ENCODE measurements at places on chromosomes 5 and 9.

DNA sequence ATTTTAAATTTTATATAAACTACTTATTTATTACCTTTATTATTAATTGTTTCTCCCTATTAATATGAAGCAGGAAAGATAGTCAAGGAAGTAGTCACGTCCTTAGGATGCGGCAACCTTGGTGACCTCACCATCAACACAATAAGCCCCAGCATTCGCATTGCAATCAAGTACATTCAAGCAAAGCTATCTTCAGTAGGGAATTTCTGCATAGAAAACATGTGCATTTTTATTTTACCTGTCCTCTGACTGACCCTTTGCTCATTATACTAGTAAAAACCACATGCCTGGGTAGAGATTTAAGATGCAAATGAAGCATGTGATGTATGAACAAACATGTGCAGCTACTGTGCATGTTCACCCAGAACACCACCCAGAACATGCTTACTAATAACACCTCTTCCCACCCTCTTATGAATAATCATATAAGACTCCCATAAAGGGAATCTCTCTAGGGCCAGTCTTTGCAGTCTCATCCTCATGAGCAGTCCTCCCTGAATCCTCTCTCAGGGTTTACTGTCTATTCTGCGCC, 869.6 kb downstream of the TAF11L14 start:
- DNase-seq, result no peak

- no peak for DNase-seq
These were observed 147.6 kb downstream of the AUH start for GRCh38 chr9:91214086-91214485.

GRCh38 chr9:98373609-98374008, 118.2 kb upstream of the TBC1D2 start:
- DNase-seq, result no peak

DNA sequence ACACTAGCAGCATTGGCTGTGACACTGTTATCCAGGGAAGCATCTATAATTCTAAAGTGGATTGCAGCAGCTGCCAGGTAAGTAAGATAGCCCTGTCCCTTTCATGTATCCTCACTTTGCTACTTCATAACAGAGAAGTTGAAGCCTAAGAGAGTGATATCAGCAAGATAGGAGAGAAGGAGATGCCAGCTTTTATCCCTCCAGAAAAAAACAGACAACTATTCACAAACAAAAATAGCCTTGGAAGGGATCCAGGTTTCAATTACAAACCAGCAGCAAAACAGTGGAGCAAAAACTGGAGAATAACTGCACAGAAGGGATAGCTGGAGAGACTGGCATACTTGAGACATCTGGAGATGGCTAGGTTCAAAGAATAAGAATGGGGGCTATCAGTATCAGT, 19.6 kb upstream of the VCAN start:
- DNase-seq, result no peak

- DNase-seq, result no peak
These were observed 3.9 kb downstream of the SEPTIN8 start for GRCh38 chr5:132773114-132773513.

DNA sequence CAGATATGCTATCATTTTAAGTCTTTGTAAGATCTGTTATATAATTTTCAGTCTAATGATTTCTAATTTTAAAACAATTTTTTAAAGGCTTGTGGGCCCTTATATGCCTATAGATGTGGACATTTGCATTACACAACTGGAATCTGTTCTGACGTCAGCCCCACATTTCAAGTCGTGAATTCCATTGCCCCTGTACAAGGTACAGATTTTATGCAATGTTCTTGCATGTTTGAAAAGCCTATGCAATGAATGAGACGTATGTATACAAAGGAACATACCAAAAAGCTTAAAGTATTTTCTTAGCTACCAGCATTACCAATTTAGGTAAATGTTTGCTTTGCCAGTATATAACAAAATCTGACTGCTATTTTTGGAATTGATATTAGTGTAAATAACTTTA, 77.2 kb downstream of the ITGA1 start:
- DNase-seq, result no peak

GRCh38 chr9:24738421-24738961, 192.8 kb upstream of the IZUMO3 start:
- DNase-seq, result no peak

DNA sequence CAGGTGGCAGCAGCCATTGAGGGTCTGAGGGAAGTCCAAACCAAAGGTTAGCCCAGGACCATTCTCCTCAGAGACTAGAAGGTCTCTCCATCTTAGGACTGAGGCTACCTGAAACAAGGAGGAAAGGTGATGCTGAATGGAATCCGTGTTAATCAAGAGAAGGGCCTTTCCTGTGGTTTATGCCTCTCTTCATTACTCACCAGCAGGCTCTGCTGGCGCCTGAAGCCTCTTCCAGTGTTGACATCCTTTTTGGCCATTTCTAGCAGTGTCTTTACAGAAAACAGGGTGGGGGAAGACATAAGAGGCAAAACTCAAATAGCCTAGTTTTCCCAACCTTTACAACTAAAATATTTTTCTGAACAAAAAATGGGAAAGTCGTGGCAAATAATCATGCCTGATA, 98.0 kb downstream of the ENC1 start:
- DNase-seq, result no peak

DNA sequence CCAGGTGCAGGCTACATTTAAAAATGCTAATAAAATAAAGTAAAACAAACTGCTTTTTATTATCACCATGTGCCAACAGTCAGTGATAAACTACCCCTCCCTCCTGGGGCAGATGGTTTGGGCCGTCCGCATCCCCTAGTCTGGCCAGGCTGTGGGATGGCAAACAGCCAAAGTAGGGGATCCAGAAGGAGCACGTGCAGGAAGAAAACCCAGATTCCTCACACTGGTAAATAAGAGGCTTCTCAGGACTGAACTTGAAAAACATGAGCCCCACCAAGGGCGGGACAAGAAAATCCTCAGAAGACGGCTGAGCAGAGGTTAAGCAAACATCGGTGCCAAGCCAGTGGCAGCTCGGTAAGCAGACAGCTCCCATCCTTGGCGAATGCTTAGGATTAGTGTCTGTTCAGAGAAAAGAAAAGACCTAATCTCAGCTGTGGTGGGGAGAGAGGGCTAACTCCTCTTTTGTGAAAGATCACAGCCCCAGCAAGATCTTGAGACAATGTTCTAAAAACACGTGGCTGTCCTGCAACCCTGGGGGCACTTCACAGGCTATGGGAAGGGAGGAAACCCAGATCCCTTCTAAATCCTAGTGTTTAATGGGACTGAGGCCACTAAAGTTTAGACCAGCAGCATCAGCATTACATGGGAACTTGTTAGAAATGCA, 46.5 kb upstream of the GDNF start:
- DNase-seq, result no peak

- peak; percentile 80 for DNase-seq
These were observed 2.8 kb downstream of the CDH10 start for GRCh38 chr5:24642022-24642421.

DNA sequence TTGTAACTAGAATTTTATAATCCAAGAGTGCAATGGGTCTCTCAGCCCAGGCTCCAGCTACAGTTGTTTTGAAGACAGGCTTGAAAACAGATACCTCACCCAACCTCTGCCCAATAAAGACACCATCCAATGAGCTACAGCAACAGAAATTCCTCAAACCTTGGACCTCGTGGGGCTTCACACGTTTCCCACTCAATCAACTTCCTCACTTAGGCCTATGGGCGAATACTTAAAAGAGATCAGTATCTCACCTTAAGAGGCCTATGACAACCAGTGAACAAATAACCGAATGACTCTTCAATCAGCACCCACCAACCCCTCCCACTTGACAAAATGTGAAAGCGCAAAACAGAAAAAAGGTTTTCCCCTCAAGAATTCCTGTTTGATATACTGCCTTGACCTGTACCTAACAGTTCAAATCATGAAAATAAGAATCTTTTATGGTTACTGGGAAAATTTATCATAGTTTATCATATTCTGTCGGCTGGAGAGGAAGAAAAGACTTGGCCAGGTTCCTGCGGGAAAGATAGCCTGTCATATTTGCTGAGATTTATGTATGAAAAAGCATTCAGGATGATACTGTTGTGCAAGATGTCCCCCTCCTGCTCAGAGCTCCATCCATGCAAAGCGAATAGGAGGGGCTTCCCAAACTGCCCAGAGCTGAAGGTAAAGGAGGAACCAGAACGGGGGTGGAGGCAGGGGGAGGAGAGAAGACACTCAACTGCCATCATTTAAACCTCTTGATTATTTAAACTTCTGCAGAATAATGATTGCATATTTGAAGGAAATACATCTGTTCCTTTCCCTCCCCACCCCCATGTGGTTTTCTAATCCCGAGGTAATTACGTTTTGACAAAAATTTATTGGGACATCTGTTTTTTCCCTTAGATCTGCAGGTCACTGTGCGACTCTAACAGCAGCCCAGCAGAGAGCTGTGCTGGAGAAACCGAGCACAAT, 256.3 kb downstream of the NFIB start:
- no peak for DNase-seq

DNA sequence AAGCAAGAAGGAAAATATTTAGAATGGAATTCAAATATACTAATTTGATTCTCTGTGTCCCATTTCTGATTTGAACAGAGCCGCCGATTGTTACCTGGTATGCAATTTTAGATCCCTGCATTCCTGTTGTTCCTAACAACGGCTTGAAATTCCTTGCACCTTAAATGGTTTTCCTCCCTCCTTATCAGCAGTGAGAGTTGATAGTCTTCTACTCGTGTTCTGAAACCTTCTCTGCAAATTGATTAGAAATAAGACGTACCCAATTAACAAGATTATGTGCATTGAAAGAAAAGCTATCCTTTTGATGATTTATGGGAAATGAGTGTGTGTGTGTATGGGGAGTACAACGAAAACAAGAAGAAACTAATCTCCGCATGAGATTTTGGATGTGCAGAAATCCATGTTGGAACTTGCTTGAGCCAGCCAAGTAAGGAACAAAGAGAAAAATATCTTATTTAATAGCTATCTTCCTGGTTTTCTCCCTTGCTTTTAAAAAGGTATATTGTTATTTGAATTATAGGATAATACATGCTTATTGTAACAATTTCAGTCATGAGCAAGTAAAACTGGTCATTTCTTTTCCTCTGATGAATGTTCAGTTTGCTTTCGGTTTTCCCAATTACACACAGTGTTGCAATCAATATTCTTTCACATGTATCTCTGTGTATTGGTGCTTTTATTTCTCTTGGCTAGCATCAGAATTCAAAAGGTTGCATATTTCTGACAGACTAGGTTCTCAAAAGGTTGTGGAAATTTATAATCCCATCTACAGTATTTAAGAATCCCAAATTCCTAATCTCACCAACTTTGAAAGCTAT, 211.1 kb upstream of the ACTBL2 start:
- no peak for DNase-seq

GRCh38 chr9:4243877-4244812, 55.7 kb downstream of the GLIS3 start:
- DNase-seq, result no peak

DNA sequence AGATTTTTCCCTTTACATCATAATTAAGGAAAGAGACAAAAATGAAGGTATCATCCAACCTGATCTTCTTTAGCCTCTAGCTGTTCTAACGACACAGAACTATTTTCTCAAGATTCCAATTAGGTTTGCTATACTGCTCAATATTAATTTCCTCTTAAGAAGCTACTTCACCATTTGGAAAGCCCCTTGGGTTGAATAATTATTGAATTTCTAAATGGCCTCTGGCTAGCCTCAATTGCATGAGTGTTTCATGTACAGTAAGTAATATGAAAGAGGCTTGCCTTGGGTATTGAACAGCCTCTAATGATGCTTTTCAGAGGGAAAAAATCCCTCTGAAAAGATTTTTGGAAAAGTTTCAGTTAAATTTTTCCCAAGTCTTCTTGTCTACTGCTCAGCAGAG, 3.7 kb upstream of the MOB3B start:
- no peak for DNase-seq

GRCh38 chr5:52150501-52150900, 637.2 kb upstream of the ITGA1 start:
- peak; percentile 95 for DNase-seq

DNA sequence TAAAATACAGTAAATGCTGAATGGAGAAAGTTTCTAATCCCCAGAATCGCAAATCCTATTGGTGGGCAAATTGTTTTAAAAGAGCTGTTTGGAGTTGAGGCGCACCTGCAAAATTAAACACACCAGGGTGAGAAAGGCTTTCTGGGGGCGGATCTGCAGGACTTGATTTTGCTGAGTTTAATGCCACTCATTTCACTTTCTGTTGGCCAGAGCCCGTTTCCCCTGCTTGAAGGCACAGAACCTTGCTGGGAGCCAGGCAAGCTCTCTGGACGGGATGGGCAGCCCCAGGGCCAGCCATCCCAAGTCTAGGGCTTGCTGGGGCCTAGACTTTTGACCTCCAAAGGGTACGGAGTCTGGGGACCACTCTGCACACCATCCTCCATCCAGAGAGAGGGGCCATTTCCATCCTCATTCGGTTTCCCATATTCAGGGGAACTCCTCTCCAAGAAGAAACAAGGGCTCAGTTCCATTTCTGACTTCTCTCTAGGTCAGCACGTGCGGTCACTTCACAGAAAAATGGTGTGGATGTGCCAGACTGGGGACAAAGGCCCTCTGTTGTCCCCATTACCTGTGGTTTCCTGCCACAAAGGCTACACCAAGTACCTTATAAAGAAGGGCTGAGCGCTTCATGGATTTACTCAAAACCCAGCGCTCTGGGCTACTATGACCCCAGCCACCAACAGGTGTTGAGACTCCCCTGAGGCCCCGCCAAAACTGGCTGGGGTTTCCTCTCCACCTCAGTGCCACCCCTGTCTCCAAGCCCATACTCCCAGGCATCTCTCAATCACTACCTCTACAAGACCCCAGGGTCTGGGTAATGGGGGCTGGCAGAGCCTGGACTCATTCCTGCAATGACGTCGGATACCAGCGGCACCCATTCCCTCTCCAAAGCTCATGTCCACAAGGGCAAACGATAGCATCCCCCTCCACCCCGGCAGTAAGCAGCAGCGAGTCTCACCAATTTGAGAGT, 170.0 kb downstream of the AUH start:
- no peak for DNase-seq

DNA sequence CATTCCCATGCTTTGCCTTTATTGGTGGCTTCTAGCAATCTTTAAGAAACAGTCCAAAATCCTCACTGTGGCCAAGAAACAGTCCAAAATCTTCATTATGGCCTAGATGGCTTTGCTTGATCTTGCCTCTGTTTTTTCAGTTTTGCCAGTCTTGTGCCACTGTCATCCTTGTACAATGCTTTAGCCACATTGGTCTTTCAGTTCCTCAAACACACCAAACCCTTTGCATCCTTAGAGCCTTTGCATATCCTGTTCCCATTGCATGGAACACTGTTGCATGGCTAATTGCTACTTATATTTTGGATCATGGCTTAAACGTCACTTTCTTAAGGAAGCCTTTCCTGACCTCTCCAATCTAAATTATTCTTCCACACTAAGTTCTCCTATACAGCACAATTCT, 22.1 kb downstream of the MRRF start:
- DNase-seq, result no peak

- DNase-seq, result no peak
These were observed 110.9 kb downstream of the FOXD1 start for GRCh38 chr5:73337586-73338255.

GRCh38 chr5:77463905-77464304, 28.2 kb downstream of the WDR41 start:
- no peak for DNase-seq

DNA sequence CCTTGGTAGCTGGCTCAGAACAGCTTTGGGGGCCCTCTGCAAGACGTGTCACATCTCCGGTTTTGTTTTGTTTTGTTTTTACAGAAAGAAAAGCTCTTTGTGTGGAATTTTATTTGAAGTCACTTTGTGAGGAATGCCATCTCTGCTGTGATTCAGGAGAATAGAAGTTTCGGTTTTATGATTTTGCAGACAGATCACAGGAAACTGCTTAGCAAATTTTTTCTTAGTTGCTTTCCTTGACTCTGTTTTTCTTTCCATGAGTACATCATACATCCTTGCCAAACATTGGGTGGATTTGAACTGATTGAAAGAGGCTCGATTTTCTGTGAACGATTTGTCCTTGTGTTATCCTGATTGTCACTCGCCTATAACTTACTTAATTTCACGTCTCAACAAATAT, 5.1 kb downstream of the SEMA5A start:
- no peak for DNase-seq

All from NCI-H748 treated with DMSO at 0.1 percent for 48 hours (cell line).